ENCODE measurements at places on chromosomes 5 and 9. TPM values are rescaled to one million over a fixed set of nuclear protein-coding genes. Genes with fewer than 3 reads are reported as not detected.
A peak's percentile ranks its signal among the peaks of the same experiment; 100 is the strongest.

Gene RNF20
- total RNA-seq, result 23.3 TPM

Gene HSPB3
- 4.1 TPM for total RNA-seq

Gene C5orf52
- not detected for total RNA-seq

Gene GRIN3A
- total RNA-seq, result not detected

Gene PTGS1
- total RNA-seq, result 7.2 TPM

Gene MAMDC2
- not detected for total RNA-seq

Gene PCDHGC3
- total RNA-seq, result 0.20 TPM

DNA sequence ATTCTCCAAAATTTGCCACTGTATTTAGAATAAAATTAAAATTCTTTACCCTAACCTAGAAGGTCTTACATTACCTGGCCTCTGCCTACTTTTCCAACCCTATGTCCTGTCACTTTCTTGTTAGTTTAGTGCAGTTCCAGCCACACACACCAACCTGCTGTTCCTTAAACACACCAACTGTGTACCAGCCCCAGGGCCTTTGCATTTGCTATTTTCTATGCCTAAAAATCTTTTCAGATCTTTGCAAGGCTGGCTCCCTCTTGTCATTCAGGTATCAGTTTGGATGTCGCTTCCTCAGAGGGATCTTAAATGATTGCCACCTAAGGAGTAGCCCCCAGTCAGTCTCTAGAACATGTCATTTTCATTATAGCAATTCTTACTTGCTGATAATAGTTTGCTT, 17.7 kb upstream of the NRG2 start:
- no peak for DNase-seq

DNA sequence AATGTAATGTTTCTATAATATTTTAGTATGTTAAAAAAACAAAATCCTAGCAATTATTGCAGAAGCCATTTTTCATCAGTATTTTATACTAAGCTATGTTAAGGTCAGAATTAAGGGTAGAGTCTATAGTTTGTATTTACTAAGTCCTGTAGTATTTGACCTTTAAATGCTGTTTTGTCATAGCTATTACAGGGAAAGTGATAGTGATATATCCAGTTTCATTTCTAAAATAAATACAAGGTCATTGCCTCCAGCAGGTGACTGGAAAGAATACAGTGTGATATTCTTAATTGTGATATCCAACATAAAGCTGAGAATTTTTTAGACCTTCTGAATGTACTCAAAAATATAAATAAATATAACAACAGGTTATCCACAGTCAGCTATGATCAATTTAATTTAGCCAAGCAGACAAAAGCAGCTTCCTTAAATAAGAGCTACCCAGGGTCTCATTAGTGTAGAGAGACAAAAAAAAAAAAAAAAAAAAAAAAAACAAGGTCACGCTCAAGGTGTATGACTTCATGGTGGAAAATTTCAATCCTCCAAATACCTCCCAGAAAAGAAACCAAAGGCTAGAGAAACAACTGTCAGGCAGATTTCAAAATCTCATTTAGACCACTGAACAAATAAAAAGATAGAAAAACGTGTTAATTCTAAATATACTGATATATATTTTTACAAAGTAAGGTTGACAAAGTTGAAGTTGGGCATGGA, 278.7 kb downstream of the HCN1 start:
- no peak for DNase-seq

DNA sequence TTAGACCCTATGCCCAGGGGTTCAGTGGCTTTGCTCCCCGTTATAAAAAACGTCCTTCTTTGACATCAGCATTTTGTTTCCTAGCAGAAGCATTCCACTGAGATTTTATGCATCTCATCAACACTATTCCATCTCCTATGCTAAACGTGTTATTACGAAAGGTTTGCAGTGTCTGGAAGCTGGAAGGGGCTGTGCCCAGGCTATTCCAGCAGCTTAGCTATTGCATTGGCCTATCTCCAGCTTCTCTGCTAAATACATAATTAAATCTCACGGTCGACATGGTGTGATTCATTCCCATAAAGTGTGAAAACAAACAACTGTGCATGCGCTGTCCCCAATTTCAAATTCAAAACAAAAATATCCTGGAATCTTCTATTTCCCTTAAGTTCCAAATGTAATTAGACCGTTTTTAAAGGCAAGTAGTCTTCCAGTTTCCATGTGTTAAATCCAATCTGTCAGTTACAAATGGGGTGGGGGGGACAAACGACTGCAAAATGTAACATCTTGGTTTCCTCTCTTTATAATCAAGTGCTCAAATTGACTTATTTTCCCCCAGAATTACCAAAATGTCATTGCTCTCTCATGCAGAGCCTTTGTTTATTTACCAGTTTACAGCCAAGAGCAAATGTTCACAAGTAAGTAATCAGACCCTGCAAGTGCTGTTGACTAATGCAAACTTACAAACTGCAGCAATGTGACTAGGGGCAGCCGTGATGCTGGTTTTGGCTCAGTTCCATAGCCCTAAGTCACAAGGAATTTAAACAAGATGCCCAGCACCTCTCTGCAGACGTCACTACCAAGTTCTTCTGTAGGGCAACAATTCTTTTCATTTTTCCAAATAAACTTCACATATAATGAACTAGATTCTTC, 212.3 kb upstream of the RORB start:
- DNase-seq, result no peak

GRCh38 chr9:81562231-81563019, 126.9 kb downstream of the TLE1 start:
- no peak for DNase-seq

DNA sequence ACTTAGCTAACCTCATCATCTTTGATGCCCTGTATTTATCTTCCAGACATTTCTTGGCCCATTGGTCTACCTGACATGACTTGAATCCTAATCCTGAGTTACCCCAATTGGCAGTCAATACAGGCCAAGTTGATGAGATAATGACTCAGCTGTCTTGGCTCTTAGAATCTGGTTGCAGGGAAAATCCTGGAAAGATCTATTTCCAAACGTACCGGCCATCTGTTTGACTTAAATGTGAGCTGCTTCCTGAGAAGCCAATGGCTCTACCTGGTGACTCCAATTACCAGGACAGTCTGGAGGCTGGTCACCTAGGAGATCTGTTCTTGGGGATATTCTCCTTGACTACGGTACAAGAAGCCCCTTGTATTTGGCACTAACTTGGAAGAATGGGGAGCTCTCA, 475.2 kb upstream of the BRINP1 start:
- DNase-seq, result no peak

GRCh38 chr9:74773886-74774479, 113.7 kb downstream of the TRPM6 start:
- DNase-seq, result peak; percentile 41

GRCh38 chr5:139828207-139828895, 32.7 kb downstream of the PSD2 start:
- DNase-seq, result no peak

DNA sequence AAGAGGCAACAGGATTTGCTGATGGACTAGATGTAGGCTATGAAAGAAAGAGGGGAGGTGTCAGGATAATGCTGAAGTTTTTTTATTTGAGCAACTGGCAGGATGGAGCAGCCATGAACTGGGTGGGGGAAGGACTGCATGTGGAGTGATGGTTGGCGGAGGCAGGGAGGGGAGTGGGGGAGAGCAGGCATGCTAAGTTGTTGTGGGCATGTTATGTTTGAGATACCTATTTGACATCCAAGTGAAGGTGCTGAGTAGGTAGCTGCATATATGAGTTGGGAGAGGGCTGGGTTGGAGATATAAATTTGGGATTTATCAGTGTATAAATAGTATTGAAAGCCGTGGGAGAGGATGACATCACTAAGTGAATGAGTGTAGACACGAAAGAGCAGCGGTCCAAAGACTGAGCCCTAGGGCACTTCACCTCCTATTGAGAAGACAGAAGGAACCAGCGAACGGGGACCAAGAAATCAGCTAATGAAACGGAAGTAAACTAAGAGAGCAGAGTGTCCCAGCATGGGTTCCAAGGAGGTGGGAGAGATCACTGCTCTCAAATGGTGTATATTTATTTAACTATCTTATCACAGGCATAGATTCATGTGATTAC, 7.4 kb downstream of the BSPRY start:
- DNase-seq, result no peak

GRCh38 chr5:107372723-107373450, 297.9 kb downstream of the EFNA5 start:
- DNase-seq, result no peak

DNA sequence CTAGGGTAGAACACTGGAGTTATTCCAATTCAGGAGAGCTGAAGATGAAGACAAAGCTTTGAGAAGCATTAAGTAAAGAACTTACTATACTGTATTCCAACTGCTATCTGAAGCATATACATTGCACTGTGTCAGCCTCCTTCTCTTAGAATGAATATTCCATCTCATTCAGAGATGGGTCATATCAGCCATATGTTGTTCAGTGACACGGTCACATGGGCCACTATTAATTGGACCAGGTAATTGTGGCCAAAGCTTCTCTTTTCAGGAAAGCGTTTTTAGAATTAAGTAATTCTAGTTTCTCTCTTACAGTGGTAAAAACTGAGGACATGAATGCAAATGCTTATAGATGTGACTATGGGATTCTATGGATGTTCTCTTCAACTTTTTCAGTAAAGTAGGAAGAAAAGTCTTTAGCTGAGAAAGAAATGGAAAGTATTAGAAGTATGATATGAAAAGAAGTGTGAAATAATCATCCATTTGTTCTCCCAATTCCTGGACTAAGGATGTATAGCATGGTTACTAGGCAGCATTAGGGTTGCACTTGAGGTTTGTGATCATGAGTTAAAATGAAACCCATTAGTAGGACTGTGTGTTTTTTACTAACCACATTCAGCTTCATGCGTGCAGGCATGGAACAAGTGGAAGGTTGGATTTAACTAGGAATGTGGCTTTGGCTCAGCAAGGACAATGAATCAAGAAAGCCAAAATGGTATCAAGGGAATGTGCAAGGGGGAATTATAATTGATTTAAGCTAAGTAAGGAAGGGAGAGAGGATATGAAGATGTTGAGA, 40.9 kb downstream of the CETN3 start:
- no peak for DNase-seq

DNA sequence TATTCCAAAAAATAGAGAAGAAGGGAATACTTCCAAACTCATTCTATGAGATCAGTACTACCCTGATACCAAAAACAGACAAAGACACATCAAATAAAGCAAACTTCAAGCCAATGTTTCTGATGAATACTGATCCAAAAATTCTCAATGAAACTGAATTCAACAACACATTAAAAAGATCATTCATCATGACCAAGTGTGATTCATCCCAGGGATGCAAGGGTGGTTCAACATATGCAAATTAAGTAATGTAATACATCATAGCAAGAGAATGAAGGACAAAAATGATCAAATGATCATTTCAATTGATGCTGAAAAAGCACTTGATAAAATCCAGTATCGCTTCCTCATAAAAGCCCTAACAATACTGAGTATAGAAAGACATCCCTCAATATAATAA, 4.9 kb upstream of the RCL1 start:
- DNase-seq, result no peak

- DNase-seq, result no peak
These were observed 126.6 kb upstream of the HMHB1 start for GRCh38 chr5:143685246-143685815.

- no peak for DNase-seq
These were observed 239.8 kb downstream of the IRX2 start for GRCh38 chr5:2511706-2512105.

GRCh38 chr9:70484232-70485130, 70.0 kb upstream of the KLF9 start:
- peak; percentile 72 for DNase-seq

DNA sequence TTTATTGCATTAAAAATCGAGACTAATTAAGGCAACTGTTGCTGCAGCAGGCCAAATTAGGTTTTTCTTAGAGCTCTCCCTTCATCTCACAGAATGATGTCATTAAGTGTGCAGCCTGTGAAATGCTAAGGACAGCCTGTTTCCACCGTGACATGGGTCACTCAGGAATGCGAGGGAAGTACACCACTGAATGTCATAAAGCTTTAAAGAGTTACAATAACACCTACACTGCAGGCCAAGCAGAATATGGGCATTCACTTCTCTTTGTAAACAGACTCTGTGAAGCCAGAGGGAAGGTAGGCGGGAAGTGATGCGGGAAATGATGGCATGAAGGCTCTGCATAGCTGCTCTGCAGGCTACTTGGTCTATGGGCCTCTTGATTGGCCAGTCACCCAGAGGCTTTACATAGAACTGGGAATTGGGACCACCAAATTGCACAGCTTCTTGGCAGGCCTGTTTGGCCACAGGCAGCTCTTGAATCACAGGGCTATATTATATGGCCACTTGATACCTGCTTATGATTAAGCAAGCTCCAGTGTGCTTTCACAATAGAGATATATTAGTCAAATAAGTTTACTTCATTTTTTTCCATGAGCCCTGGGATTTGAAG, 28.4 kb upstream of the AOPEP start:
- DNase-seq, result no peak

- DNase-seq, result peak; percentile 63
These were observed 33.8 kb downstream of the TGFBI start for GRCh38 chr5:136062366-136063274.

- DNase-seq, result no peak
These were observed 77.6 kb downstream of the PLAC8L1 start for GRCh38 chr5:146027751-146028150.

- DNase-seq, result no peak
These were observed 44.3 kb upstream of the TESK1 start for GRCh38 chr9:35560625-35561337.

GRCh38 chr9:135248721-135249120, 161.3 kb downstream of the OLFM1 start:
- no peak for DNase-seq

GRCh38 chr9:19200229-19200628, 30.3 kb upstream of the DENND4C start:
- DNase-seq, result no peak

DNA sequence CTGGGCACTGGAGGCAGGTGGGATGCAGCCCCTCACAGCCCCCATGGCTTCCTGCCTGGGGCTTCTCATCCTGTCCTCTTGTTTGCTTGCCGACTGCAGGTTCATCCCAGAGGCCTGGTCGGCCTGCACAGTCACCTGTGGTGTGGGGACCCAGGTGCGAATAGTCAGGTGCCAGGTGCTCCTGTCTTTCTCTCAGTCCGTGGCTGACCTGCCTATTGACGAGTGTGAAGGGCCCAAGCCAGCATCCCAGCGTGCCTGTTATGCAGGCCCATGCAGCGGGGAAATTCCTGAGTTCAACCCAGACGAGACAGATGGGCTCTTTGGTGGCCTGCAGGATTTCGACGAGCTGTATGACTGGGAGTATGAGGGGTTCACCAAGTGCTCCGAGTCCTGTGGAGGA, 232.7 kb downstream of the ADAMTSL1 start:
- DNase-seq, result no peak

All from K562 (cell line).